ENCODE measurements at places on chromosomes 13 and 19.
A peak's percentile ranks its signal among the peaks of the same experiment; 100 is the strongest.

DNA sequence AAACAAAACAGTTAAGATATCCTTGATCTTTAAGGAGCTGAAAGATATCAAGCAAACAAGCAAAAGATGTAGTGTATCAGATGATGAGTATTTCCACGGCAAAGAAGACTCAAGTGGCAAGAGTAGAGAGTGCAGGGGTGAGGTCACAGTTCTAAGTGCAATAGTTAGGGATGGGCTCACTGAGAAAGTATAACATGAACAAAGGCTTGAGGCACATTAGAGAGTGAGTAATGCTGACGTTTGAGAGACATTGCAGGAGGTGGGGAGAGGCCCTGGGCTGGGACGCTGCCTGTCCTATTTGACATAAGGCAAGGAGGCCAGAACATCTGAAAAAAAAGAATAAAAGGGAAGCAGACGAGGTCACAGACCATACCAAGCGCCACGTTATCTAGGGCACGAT lies 1.4 kb downstream of the DUXA start:
- no peak for DNase-seq

GRCh38 chr13:109874484-109875454 lies 88.4 kb upstream of the IRS2 start:
- DNase-seq, result no peak

GRCh38 chr19:42045575-42045974 lies 24.4 kb downstream of the GRIK5 start:
- no peak for DNase-seq

- DNase-seq, result no peak
Measured at GRCh38 chr19:17332677-17333581, 1.7 kb downstream of the ANO8 start.

DNA sequence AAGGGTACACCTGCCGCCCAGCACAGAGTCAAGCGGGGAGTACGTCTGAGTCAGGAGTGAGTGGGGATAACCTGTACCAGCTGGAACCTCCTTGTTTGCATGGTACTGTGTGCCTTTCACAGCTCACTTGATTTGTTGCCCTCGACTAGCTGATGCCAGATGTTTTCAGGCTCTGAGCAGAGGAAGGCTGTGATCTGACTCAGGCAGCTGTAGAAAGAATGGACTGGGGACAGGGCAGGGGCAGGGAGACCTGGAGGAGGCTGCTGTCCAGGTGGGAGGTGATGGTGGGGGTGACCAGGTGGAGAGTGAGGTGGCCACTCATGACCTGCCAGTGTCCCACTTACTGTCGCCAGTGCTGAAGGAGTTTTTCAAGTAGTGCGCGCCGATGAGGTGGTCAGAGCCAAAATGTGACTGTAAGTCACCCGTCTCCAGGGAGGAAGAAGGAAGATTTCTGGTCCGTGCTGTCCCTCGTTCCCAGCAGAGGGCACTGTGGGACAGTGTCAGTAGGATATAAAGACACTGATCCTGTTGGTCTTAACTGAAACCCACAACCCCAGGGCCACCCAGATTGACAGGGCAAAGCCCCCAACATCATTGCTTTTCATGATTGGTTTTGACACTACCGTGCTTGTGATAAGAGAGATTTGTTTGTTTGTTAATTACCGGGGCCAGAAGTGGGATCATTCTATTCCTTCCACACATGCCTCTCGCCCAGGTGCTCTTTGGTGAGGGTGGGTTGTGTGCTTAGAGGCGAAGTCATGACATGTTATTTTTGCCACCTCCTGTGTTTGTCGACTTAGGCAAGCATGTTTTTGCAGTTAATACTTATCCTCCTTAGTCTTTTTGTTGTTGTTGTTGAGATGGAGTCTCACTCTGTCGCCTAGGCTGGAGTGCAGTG lies 128.4 kb downstream of the DPF1 start:
- DNase-seq, result peak; percentile 69

DNA sequence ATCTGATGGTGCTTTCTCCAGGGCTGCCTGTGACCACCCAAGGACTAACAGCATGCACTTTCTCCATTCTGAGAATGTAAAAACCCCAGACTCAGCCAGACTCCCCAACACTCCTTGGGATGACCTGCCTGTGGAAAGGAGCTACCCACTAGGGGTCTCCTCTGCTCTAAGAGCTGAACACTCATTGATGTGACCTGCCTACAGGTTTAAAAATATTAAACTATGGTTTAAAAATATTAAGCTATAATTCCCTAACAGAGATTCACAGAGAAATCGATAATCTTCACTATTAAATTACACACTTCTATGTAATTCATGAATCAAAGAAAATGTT lies 696.2 kb upstream of the SLITRK5 start:
- no peak for DNase-seq
